ENCODE measurements at places on chromosomes 2 and 18.

GRCh38 chr2:43427032-43427424, 168.8 kb downstream of the THADA start:
- DNase-seq = no peak

DNA sequence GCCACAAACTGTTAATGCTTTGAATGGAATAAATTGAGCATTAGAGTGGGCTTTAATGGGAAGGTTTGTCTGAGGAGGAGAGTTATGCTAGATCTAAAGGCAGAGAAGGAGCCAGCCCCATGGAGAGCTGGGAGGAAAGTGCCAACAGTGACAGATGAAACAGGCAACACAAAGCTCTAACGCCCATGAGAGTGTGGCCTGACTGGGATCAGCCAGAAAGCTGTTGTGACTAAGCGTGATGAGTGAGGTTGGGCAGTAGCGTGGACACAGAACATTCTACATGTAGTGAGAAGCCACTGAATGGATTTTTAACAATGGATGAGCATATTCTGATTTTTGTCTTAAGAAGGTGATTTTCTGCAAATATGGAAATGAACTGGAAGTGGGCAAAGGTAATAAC, 185.3 kb upstream of the SIX2 start:
- no peak for DNase-seq

- DNase-seq = no peak
Measured at GRCh38 chr2:117614823-117615534, 199.5 kb upstream of the DDX18 start.

GRCh38 chr2:195595825-195596224, 61.2 kb upstream of the SLC39A10 start:
- no peak for DNase-seq
